ENCODE measurements at places on chromosomes 5 and 9.

DNA sequence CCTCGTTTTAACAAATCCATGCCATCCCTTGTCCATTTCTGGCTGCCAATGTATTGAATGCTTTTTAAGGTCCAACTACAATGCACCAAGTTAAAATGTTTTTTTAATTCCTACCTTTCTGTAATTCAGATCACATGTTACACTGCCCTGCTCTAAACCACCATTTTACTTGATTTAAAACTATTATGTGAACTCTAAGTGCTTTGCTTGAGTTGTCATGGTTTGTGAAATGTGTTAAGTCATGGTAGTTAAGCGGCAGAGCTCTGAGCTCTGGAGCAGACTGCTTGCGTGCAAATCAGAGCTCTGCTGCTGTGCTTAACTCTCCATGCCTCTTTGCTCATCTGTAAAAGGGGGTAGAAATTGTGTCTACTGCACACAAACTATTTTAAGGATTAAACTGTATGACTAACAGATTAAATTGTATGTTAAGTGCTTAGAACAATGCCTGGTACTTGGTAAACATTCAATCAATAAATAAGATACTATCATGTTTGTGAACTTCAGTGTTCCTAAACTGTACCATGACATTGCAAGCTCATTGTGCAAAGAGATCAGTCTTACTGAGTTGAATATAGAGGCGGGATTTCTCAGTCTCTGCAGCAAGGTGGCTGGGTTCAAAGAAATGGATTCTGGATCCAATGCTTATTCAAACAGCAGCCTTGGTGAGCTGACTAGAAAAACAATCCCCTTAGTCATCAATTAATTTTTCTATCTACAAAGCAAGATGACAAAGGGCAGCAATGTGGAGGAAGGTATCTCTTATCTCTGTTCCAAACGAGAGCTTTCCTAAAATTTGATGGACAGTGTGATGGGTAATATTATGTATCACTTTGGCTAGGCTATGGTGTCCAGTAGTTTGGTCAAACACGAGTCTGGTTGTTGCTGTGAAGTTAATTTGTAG lies 16.1 kb upstream of the CMBL start:
- DNase-seq: peak; percentile 49

GRCh38 chr5:81772488-81772887 lies 21.6 kb upstream of the SSBP2 start:
- no peak for DNase-seq

DNA sequence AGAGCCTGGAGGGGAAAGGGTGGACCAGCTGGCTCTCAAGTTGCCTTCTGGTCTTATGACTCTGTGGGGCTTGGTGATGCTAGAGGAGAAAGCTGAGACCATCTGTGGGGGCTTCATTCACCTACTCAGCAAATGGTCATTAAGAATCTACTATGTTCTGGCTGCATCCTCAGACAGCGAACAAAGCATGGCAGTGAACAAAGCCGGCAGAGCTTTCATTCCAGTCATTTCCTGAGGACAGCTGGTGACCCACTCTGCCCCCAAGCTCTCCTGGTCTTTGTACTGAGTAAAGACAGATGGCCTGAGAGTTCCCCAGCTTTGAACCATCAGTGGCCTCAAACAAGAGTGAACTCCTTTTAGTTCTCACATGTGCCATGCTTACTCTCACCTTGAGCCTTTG lies 48.0 kb downstream of the FGF1 start:
- no peak for DNase-seq

DNA sequence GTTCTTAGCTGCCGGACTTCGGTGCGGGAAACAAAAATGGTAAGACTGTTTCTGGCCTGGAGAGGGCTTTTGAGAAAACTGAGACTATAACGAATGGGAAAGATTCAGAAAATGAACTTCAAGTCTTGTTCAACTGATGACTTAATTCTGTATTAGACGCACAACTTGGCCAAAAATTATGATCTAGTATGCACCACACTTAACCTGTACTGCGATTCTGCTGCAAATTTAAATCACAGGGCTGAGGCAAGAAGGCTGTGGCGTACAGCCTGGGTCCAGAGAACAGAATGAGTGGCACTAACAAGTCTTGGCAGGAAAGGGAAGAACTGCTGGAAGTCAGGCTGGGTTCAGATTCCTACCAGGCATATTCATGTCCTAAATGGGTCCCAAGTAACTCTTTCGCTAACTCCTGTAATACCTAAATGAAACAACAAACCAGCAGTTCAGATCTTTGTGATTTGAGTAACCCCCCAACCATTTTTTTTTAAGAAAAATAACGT lies 781 bp upstream of the COL23A1 start:
- DNase-seq: no peak

DNA sequence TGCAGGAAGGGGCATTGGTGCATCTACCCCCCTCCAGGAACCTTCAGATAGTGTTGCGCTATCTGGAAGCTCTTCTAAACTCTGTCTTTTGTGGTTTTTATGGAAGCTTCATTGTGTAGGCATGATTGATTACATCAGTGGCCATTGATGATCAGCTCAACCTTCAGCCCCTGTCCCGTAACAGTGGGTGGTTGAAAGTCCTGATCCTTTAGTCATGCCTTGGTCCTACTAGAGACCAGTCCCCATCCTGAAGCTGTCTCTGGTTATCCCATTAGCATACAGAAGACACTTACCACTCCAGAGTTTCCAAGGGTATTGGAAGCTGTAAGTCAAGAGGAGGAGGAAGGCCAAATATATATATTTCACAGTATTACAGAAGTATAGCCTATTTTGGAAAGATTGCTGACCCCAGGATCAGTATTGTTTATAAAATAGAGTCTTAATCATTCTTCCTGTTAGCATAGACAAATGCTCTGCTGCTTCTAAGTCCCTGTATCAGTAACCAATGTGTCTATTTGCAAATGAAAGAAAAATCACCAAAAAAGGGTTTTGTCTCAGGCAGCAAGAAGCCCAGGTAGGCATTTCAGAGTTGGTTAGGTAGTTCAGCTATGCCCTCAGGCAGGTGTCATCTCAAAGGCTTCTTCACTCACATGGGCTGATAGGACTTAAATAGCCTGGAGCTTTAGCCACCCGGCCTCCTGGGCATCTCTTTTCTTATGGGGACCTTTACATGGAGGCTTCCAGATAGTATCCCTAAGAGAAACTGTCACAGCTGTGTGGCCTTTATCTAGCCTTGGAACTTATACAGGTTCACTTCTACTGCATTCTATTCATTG lies 41.6 kb downstream of the SPIN1 start:
- no peak for DNase-seq

- no peak for DNase-seq
Measured at GRCh38 chr9:4226331-4227250, 73.3 kb downstream of the GLIS3 start.

GRCh38 chr9:128409978-128410377 lies 10.7 kb upstream of the CERCAM start:
- DNase-seq: no peak

GRCh38 chr9:131704141-131704983 lies 35.5 kb downstream of the RAPGEF1 start:
- DNase-seq: peak; percentile 81

Measured in tongue (tissue), 3 donors.